ENCODE measurements at places on chromosomes 3 and 15. TPM values are rescaled to one million over a fixed set of nuclear protein-coding genes. Genes with fewer than 3 reads are reported as not detected.

- peaks cover 31% of the 10 kb centered on the region for H3K4me1 ChIP-seq
- no peak overlapping the region for H3K4me3 ChIP-seq
- H3K27ac ChIP-seq: peak overlapping the region; percentile 46
- DNase-seq: no peak
- H3K27me3 ChIP-seq: no peaks in the 10 kb centered on the region
Observed at GRCh38 chr3:10437272-10437994, 68.0 kb downstream of the ATP2B2 start.

The CIB1 gene
- 33.8 TPM for total RNA-seq

DNA sequence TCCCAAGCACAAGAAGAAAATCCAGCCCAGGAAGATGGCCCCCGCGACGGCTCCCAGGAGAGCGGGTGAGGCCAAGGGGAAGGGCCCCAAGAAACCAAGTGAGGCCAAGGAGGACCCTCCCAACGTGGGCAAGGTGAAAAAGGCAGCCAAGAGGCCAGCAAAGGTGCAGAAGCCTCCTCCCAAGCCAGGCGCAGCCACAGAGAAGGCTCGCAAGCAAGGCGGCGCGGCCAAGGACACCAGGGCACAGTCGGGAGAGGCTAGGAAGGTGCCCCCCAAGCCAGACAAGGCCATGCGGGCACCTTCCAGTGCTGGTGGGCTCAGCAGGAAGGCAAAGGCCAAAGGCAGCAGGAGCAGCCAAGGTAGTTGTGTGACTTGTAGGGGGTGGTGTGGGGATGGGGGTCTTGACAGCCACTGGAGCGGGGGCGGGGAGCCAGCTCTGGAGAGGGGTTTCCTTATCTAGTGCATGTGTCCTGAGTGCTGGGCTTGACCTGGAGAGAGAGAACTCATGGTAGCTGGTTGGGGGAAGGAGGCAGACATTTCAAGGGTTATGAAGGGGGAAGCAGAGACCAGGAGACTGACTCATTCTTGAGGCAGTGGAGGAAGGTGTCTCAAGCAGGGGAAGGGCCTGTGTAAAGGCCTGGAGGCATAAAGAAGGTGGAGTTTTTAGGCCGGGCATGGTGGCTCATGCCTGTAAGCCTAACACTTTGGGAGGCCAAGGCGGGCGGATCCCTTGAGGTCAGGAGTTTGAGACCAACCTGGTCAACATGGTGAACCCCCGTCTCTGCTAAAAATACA lies 6.2 kb downstream of the H1-8 start:
- H3K4me1 ChIP-seq: peaks cover 26% of the 10 kb centered on the region
- H3K27me3 ChIP-seq: no peaks in the 10 kb centered on the region
- H3K4me3 ChIP-seq: no peak overlapping the region
- H3K27ac ChIP-seq: no peak overlapping the region
- H3K36me3 ChIP-seq: no peaks in the 10 kb centered on the region
- no peak for DNase-seq

The ZNF80 gene
- not detected for total RNA-seq

DNA sequence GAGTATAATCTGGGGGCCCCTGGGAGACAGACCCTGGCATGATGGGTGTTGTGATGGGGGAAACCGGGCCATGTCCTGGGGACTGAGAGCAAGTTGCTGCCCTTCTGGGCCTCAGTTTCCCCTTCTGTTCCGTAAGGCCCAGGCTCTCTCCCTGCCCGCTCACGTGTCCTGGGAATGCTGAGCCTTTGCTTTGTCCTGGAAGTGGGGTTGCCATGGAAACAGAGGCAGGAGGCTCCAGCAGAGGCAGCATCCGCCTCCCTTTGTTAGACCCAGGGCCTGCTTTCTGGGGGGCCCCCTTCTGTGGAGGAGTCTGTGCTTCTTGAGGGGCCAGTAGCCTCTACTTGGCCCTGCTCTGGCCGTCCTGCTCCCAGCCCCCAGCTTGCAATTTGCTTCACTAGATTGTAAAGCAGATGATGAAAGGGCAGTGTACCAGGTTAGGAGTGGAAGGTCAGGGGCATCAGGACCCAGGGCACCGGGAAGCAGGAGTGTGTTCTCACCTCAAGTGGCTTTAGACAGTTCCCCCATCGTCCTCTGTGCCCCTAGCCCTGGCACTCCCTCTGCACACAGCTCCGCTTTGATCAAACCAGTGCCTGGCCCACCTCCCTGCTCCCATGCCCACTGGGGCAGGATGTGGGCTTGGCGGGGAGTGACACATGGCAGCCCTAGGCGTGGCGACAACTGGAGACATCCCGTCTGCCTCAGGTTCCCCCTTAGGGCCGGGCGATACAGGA lies 105.6 kb downstream of the FBLN2 start:
- H3K27ac ChIP-seq: no peak overlapping the region
- peaks cover 14% of the 10 kb centered on the region for H3K4me1 ChIP-seq
- no peak for DNase-seq

DNA sequence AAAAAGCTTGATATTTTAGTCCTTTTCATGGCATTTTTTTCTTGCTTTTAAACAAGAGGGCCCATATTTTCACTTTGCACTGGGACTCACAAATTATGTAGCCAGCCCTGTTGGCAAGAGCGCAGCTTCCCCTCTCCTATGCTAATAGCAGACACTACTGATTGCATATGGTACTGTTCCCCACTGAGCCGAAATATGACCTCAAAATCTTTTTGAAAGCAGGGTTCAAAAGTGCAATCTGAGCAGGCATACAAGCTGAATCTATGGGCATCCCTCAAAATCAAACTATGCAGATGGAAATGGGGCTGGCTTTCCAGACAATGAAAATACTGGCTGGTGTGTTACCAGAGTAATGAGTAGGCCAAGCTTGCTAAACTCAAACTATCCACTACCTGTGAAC lies 225.2 kb upstream of the SETMAR start:
- H3K27me3 ChIP-seq: no peaks in the 10 kb centered on the region
- no peak overlapping the region for H3K27ac ChIP-seq
- H3K4me3 ChIP-seq: no peak overlapping the region
- H3K4me1 ChIP-seq: no peaks in the 10 kb centered on the region
- H3K36me3 ChIP-seq: no peaks in the 10 kb centered on the region
- no peak for DNase-seq

The HTR3E gene
- not detected for total RNA-seq

The CPN2 gene
- total RNA-seq: not detected

- no peak for DNase-seq
- H3K4me1 ChIP-seq: peaks cover 4% of the 10 kb centered on the region
- H3K27ac ChIP-seq: no peak overlapping the region
- H3K36me3 ChIP-seq: peaks cover 5% of the 10 kb centered on the region
Observed at GRCh38 chr3:149291178-149291577, 42.3 kb downstream of the TM4SF18 start.

- no peak overlapping the region for H3K27ac ChIP-seq
- H3K27me3 ChIP-seq: no peaks in the 10 kb centered on the region
- H3K4me1 ChIP-seq: no peaks in the 10 kb centered on the region
- H3K36me3 ChIP-seq: no peaks in the 10 kb centered on the region
Observed at GRCh38 chr15:61584410-61584809, 355.3 kb upstream of the RORA start.

DNA sequence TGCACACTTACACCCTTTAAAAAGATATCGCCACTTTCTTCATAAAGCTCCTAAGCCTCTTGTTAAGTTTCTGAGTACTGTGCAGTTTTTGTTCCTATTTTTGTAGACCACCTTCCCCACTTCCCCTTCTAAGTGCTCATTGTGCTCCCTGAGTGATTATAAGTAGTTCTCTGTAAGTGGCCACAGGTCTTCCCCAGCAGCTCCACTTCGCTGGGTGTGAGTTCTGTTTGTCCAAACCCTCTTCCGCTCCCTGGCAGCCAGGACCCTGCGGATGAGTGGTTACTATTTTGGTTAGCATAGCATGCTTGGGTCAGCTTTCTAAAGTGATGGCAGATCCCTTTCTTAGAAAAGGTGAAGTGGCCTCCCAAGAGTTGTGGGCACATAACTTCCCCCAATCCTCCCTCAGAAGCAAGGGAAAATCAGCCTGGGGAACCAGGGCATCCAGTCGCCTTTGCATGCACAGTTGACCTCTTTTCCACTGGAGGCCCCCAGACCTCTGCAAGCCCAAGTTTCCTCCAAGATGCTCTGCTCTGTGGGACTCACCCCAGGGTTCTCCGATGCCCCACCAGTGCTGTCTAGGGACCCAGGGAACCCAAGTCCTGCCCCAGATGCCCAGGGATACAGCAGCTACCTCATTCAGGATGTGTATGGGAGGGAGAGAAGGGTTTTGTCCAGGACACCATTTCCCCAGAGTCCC lies 69.6 kb downstream of the ATP10A start:
- H3K4me1 ChIP-seq: peaks cover 80% of the 10 kb centered on the region
- no peak for DNase-seq
- peaks cover 4% of the 10 kb centered on the region for H3K36me3 ChIP-seq
- H3K27ac ChIP-seq: peak overlapping the region; percentile 48
- no peak overlapping the region for H3K4me3 ChIP-seq

GRCh38 chr3:108036401-108036800 lies 54.4 kb downstream of the CD47 start:
- no peak overlapping the region for H3K27ac ChIP-seq
- H3K4me1 ChIP-seq: no peaks in the 10 kb centered on the region
- peaks cover 5% of the 10 kb centered on the region for H3K36me3 ChIP-seq
- no peak overlapping the region for H3K4me3 ChIP-seq
- no peaks in the 10 kb centered on the region for H3K27me3 ChIP-seq
- no peak for DNase-seq

The SLITRK3 gene
- total RNA-seq: 0.37 TPM

DNA sequence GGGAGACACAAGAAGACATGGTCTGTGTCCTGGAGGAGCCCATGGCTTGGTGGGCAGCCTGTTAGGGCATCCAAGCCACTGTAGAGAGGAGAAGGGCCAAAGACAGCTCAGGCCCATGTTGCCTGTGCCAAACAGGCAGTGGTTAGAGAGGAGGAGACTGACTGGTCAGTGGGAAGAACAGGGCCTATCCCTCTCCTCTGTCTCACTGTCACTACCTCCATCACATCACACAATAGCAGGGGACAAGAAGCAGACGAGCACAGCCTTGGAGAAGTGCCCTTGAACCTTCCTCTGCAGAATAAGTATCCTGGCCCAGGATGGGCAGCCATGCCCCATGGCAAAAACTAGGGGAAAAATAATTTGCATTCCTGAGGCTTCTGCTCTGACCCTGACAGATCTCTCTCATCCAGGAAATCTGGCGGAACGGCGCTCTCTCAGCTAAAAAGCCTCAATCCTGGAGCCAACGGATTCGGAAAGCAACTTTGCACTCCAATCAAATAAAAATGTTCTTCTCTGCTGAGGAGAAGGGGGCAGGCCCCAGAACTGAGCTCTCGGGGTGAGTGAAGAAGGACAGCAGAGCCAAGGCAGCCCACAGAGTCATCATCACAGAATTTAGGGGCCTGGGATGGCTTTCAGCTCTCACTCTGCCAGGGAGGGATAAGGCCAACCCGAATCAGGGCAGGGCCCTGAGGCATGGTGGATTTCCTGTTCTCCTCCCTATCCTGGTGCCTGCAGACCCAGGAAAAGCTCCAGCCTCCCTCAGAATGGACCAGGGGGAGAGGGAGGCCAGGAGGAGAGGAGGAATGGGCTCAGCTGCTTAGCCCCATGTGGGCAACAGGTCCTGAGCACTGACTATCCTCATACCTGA lies 1.6 kb downstream of the SHF start:
- peaks cover 2% of the 10 kb centered on the region for H3K36me3 ChIP-seq
- H3K27me3 ChIP-seq: peaks cover 7% of the 10 kb centered on the region
- H3K27ac ChIP-seq: peak overlapping the region; percentile 75
- DNase-seq: no peak
- H3K4me3 ChIP-seq: peak overlapping the region; percentile 80

- H3K27me3 ChIP-seq: peaks cover 19% of the 10 kb centered on the region
- no peak for DNase-seq
Observed at GRCh38 chr3:195566797-195567196, 16.9 kb downstream of the APOD start.

- H3K4me1 ChIP-seq: peaks cover 15% of the 10 kb centered on the region
- H3K36me3 ChIP-seq: peaks cover 46% of the 10 kb centered on the region
- no peak overlapping the region for H3K4me3 ChIP-seq
- H3K27me3 ChIP-seq: no peaks in the 10 kb centered on the region
Observed at GRCh38 chr15:77476995-77477394, 56.3 kb downstream of the HMG20A start.

The SNAPC5 gene
- total RNA-seq: 20.8 TPM

GRCh38 chr3:144770915-144771351 lies 799.3 kb downstream of the DIPK2A start:
- no peaks in the 10 kb centered on the region for H3K27me3 ChIP-seq
- peaks cover 30% of the 10 kb centered on the region for H3K4me1 ChIP-seq
- no peak for DNase-seq
- H3K27ac ChIP-seq: peak overlapping the region; percentile 75
- peak overlapping the region; percentile 46 for H3K4me3 ChIP-seq

- H3K4me1 ChIP-seq: peaks cover 27% of the 10 kb centered on the region
- DNase-seq: no peak
Observed at GRCh38 chr15:39454189-39454986, 126.5 kb upstream of the THBS1 start.

GRCh38 chr3:125058529-125058928 lies 2.7 kb upstream of the HEG1 start:
- H3K36me3 ChIP-seq: no peaks in the 10 kb centered on the region
- no peak overlapping the region for H3K4me3 ChIP-seq
- H3K27me3 ChIP-seq: no peaks in the 10 kb centered on the region

The TMEM266 gene
- not detected for total RNA-seq

The IQCF5 gene
- total RNA-seq: not detected

GRCh38 chr3:71429597-71429988 lies 153.9 kb downstream of the FOXP1 start:
- peaks cover 49% of the 10 kb centered on the region for H3K4me1 ChIP-seq
- H3K27me3 ChIP-seq: no peaks in the 10 kb centered on the region
- H3K4me3 ChIP-seq: no peak overlapping the region

DNA sequence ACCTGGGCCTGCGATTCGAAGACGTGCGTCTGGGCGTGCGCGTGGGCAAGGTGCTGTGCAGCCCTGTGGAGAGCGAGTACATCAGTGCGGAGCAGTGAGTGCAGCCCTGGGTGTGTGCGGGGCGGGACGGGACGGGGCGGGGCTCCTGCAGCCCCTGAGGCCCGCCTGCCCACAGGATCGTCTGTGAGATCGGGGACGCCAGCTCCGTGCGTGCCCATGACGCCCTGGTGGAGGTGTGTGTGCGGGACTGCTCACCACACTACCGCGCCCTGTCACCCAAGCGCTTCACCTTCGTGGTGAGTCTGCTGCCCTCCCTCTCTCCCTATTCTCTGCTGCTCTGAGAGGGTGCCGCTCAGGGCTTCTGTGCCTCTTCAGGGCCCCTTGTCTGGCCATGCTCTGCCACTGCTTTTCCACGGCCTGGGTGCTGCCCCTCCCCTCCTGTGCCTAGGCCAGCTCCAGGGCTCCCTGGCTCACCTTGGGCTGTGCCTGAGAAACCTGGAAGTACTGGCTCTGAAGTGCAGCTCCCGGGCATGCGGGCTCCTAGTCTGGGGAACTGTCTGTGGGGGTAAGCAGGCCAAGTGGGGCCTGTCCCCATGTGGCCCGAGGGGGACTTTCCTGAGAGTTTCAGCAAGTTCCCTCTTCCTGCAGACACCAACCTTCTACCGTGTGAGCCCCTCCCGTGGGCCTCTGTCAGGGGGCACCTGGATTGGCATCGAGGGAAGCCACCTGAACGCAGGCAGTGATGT lies 31.8 kb downstream of the PLXNA1 start:
- peaks cover 11% of the 10 kb centered on the region for H3K36me3 ChIP-seq
- DNase-seq: no peak
- peak overlapping the region; percentile 67 for H3K27ac ChIP-seq
